Left ventricle myocardium inferior (tissue), 1 donor: ENCODE measurements at places on chromosomes 11 and 22. TPM values are rescaled to one million over a fixed set of nuclear protein-coding genes. Genes with fewer than 3 reads are reported as not detected.
A peak's percentile ranks its signal among the peaks of the same experiment; 100 is the strongest.

GRCh38 chr22:50016988-50017700 lies 4.6 kb upstream of the IL17REL start:
- peak; percentile 6 for DNase-seq
- H3K27ac ChIP-seq: no peak overlapping the region
- H3K36me3 ChIP-seq: no peaks in the 10 kb centered on the region
- H3K27me3 ChIP-seq: peaks cover 76% of the 10 kb centered on the region
- H3K4me3 ChIP-seq: no peak overlapping the region

The C11orf71 gene
- total RNA-seq: 10.5 TPM

The NXPE2 gene
- 0.22 TPM for total RNA-seq

DNA sequence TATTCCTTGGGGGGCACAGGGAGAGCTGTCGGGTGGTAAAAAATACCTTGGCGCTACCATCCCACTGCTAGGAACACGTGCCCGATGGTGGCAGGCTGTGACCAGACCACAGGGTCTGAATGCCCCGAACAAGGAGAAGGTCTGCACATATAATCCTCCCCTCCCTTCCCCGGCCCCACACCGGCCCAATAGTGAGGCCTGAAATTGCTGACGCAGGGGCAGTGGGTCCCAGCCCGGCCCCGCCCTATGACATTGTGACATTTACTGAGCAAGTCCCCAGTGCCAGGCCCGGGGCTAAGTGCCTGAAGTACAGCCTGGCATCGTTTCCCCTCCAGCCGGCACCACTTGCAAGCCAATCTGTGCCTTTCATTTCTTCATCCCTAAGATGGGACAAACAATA lies 19.5 kb downstream of the MN1 start:
- peak; percentile 60 for DNase-seq
- H3K27ac ChIP-seq: peak overlapping the region; percentile 64
- H3K36me3 ChIP-seq: no peaks in the 10 kb centered on the region
- no peak overlapping the region for H3K4me3 ChIP-seq
- H3K4me1 ChIP-seq: peaks cover 67% of the 10 kb centered on the region
